ENCODE measurements at places on chromosomes 5 and 9. TPM values are rescaled to one million over a fixed set of nuclear protein-coding genes. Genes with fewer than 3 reads are reported as not detected.

GRCh38 chr9:35205340-35205739, 43.5 kb downstream of the UNC13B start:
- no peak for DNase-seq

DNA sequence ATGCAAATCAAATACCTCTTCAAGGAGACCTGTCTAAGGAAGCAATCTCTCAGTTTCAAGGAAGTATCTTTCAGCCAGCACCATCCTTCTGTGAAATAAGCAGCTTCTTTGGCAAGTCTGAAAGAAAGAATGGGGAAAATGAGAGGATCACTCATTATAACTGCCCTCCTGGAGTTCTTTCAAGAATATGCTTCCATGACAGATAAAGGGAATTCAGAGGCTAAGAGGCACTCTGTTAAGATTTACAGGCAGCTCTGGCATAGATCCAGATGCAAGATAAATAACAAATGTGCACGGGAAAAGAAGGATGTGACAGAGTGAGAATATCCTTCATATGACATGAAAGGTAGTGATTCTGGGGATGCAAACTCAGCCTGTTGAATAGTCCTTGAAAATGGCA, 348.2 kb upstream of the CCNG1 start:
- no peak for DNase-seq

DNA sequence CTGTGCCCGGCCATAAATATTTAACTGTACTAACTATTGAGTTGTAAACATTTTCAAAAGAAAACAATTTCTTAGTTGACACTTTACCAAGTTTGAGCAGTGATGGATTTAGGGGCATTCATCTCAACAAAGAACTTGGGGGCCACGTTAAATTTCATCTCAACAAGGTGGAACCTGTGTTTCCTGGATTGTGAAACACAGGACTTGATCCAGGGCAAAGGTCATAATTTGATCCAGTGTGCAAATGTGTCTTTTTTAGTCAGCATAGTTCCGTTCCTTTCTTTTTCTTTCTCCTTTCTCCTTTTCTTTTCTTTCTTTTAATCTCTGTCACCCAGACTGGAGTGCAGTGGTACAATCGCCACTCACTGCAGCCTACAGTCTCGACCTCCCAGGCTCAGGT, 3.1 kb downstream of the GFRA3 start:
- no peak for DNase-seq

- no peak for DNase-seq
Observed at GRCh38 chr5:108557686-108558085, 175.8 kb upstream of the FBXL17 start.

DNA sequence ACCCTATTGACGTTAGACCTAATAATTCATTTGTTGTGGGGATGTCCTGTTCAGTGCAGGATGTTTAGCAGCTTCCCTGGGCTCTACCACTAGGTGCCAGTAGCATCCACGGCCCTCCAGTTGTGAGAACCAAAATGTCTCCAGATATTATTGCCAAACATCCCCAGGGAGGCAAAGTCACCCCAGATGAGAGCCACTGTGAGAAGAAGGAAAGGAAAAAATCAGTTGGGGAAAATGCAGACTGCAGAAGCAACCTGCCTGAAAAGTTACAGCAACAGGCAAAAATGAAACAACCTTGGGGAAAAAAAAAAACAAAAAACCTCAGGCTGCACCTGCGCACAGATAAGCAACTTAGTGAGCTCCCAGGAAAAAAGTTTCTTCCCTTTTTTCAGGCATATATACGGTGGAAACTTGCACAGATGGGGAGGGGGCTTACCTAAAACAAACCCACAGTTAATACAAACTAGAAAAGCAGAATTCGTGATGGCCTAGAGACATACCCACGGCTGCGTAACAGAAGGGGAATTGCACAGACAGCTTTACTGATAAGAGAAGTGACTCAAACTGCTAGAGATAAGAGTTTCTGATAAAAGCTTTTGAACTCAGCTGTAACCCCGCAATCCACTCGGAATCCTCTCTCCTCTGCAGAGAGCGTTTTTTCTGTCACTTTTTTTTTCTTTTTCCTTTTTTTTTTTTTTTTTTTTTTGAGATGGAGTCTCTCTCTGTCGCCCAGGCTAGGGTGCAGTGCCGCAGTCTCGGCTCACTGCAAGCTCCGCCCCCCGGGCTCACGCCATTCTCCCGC, 29.8 kb upstream of the FBP1 start:
- DNase-seq, result peak; percentile 66

PCDH1 gene
- total RNA-seq, result 136 TPM

SLC36A2 gene
- not detected for total RNA-seq

THBS4 gene
- not detected for total RNA-seq
